NCI-H2029 treated with DMSO at 0.1 percent for 48 hours (cell line): ENCODE measurements at places on chromosomes 3 and 15.

- no peak for DNase-seq
These were observed 27.5 kb downstream of the ALCAM start for GRCh38 chr3:105394177-105394576.

GRCh38 chr15:33234020-33234461 is 39.5 kb upstream of the FMN1 start:
- DNase-seq, result no peak

- DNase-seq, result no peak
These were observed 831.7 kb downstream of the CADM2 start for GRCh38 chr3:85790445-85791030.

GRCh38 chr15:31163769-31164572 is 62.4 kb upstream of the TRPM1 start:
- no peak for DNase-seq

DNA sequence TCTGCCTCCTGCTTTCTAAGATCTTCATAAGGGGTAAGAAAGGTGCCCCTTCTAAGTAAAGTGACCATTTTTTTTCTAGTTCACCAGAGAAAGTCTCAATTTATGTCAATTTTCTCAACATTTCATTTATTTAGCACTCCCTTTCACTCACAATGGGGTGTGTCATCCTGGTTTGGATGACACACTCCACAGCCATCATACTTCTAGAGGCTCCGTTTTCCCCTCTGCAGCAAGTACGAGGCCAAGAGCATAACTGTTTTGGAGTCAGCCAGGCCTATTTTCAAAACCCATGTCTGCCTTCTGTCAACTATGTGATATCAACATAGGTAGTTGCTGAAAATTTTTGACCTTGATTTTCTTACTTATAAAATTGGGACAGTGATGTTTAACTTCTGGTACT is 703.2 kb downstream of the NLGN1 start:
- DNase-seq, result no peak

GRCh38 chr3:168847291-168847883 is 751.7 kb upstream of the GOLIM4 start:
- DNase-seq, result peak; percentile 17

DNA sequence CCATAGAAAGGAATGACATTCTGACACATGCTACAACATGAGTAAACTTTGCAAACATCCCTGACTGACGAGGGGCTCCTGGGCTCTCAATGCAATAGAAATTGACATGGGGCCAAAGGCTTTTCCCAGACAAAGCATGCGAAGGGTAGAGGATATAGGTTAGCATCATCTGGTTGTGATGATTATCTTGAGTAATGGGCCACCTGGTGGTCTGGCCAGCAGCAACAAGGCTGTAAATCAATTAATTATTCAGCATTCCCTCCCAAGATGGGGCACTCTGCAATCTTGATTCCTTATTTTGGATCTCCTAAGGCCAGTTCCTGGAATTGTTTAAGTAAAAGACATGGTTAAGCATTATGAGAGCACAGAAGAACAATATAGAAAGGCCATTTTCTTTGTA is 99.2 kb downstream of the AGBL1 start:
- DNase-seq, result no peak

DNA sequence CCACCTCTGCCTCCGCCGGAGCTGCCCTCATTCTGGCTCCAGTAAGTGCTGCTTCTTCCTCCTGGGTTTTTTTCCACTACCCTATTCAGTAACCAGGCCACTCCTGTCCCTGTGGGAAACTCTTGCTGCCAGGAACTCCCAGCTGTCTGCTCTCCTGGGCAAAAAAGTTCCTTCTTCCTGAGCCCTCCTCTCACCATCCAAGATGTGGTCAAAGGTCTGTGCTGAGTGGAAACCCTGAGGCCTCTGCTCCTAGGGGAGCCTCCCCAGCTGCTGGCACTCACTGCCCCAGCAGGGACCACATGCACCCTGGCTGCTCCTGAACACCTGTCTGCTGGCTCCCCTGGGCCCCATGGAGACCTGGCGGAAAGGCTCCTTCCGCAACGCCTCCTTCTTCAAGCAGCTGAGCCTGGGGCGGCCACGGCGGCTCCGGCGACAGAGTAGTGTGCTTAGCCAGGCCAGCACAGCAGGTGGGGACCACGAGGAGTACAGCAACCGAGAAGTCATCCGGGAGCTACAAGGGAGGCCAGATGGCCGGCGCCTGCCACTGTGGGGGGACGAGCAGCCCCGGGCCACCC is 454 bp downstream of the C15orf62 start:
- DNase-seq, result no peak

GRCh38 chr15:78916088-78916487 is 28.8 kb downstream of the CTSH start:
- DNase-seq, result no peak

GRCh38 chr3:139201446-139202225 is 142.2 kb upstream of the MRPS22 start:
- DNase-seq, result no peak

GRCh38 chr3:23865595-23866396 is 51.0 kb downstream of the NKIRAS1 start:
- DNase-seq, result peak; percentile 89

GRCh38 chr3:195441476-195441991 is 1.3 kb downstream of the ACAP2 start:
- DNase-seq, result peak; percentile 27

GRCh38 chr15:49421991-49422390 is 1.1 kb upstream of the FGF7 start:
- peak; percentile 8 for DNase-seq

GRCh38 chr15:92205255-92205739 is 188.4 kb upstream of the ST8SIA2 start:
- no peak for DNase-seq

DNA sequence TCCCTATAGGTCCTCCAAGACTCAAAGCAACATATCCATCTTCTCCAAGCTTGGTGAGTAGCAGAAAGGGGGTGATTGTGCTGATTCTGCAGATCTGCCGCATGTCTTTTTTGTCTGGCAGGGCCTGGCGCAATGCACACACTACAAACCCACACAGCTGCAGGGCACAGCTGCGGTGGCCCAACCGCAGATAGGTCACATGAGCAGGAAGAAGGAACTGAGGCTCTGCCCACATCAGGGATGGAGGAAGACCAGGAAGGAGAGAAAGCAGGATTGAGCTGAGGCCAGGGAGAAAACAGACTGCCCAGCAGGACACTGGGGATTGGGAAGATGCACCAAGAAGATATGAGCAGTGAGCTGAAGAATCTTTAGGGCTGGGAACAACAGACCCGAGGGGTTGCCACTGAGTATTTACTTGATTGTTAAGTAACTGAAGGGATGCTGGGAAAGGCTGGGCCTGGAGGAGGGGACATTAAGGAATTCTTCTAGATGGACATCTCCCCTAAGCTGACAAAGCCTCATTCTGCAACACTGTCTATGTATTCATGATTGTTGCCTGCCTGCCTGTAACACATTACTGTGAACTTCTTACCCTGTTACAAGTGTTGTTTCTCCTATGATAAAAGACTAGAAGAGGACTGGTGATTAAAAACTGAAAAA is 126.7 kb downstream of the MYLK start:
- DNase-seq, result peak; percentile 49

DNA sequence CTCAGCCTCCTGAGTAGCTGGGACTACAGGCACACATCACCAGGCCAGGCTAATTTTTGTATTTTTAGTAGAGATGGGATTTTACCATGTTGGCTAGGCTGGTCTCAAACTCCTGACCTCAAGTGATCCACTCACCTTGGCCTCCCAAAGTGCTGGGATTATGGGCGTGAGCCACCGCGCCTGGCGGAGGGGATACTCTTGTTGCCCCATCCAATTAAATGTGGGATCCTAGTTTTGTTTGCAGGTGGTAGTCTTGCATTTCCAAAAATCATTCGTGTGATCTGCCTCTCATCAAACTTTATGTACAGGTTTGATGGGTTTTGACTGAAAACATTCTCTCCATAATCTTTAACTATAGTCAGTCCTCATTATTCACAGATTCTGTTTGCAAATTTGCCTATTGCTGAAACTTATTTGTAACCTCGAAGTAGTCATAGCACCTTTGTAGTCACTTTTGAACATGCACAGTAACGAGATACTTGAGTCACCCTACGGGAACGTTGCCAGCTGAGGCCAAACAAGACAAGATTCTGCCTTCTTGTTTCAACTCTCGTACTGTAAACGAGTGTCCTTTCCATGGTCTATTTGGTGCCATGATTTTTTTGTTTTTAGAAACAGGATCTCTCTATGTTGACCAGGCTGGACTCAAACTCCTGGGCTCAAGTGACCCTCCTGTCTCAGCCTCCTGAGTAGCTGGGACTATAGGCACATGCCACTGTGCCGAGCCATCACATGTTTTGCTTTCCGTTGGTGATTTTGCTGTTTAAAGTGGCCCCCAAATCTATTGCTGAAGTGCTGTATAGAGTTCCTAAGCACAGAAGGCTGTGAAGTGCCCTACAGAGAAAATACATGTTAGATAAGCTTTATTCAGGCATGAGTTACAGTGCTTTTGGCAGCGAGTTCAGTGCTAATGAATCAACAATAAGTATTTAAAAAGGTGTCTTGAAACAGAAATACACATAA is 8.1 kb upstream of the MAPK6 start:
- peak; percentile 76 for DNase-seq

GRCh38 chr15:98005659-98006058 is 45.2 kb downstream of the ARRDC4 start:
- DNase-seq, result no peak

DNA sequence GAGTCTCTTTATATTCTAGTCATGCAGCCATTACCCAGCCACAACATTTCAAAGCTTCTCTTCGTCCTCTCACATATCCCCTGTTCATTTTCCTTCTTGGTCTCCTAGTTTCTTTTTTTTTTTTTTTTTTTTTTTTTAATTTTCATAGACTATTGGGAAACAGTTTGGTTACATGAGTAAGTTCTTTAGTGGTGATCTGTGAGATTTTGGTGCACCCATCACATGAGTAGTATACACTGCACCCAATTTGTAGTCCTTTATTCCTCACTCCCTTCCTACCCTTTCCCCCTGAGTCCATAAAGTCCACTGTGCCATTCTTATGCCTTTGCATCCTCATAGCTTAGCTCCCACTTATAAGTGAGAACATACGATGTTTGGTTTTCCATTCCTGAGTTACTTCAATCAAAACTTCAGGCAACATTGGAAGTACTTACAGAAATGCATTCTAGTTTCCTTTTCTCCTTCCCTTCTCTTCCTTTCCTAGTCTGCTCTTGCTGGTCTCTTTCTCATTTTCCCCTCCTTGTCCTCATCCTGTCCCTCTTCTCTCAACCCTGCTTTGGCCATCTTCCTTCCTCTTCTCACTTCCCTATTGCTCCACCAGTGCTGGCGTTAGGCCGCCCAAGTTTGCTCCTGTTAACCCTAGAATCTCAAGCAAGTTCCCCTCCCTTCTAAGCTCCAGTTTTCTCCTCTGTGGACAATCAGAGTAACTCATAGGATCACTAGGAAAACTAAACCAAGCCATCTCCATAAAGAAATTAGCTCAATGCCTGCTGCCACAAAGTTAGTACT is 4.8 kb downstream of the ATP8B4 start:
- no peak for DNase-seq

GRCh38 chr3:159761369-159761768 is 227.3 kb upstream of the IL12A start:
- DNase-seq, result no peak

DNA sequence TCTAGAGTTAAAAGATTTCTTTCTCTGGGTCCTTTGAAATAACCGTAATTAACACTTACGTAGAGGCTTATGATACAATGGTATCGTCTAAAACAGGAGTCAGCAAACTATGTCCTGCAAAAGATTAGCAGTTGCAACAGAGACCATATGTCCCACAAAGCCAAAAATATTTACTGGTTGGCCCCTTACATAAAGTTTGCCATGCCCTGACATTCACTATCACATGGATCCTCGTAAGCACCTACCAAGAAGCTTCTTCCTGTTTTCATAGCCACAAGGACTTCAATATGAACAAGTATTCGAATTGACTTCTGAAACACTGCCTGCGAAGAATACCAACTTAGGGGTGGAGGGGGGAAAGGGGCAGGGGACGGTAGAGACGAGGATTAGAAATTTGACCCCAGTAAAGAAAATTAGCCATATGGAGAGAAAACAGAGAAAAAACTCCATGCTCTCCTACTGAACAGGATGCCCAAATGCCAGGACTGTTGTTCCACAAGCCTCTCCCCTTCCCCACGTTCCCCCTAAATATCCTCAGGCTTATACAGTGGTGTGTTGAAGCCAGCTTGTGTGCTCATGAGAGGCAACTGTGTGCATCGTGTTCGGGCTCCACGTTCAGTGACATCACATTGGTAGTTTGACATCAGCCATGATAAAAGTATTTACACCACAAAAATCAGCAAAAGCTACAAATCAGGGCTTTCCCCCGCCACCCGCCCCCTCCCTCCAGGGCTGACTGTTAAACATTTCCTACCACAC is 144.1 kb upstream of the HES1 start:
- no peak for DNase-seq

DNA sequence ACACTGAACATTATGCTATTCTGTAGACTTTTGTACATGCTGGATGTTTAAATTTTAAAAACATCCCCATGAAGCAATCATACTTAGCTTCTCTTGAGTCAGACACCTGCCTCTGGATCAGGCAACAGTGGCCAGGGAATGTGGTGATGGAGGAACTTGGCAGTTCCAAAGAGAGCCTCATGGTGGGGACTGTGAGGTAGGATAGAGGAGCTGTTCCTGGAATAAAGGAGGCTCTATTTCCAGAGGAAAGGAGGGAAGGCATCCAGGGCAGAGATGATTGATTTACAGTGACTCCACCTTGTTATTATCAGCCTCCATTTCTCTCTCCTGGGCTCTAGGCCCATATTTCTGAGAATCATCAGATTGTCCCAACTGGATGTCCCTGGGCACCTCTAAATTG is 35.0 kb upstream of the ABHD17C start:
- DNase-seq, result no peak

DNA sequence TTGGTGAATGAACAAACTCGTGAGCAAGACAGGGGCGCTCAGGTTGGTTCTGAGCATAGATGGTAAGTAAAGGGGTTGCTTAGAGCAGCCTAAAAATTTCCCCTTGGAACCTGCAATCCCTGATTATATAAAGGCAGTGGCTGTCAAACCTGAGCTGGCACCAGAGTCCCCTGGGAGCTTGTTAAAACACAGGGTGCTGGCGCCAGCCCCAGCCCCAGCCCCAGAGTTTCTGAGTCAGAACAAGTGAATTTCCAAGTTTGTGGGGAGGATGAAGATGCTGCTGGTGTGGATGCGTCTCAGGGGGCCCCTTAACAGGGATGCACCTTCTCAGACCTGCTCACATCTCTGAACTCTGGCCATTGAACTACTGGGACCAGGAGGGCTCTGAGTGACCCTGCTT is 48.2 kb downstream of the FEM1B start:
- DNase-seq, result no peak

GRCh38 chr3:14423963-14424362 is 21.6 kb downstream of the SLC6A6 start:
- no peak for DNase-seq
